Urinary bladder (tissue), 4 donors: ENCODE measurements at places on chromosomes 4 and X.

DNA sequence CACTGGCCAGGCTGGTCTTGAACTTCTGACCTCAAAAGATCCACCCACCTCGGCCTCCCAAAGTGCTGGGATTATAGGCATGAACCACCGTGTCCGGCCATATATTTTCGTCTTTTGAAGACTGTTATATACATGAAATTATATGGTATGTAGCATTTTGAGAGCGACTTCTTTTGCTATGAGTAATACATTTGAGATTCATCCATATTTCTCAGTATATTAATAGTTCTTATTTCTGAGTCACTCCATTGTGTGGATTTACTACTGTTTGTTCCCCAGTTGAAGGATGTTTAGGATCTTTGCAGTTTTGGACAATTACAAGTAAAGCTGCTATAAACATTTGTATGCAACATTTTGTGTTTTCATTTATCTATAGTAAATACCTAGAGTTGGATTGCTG lies 34.9 kb downstream of the GNL3L start:
- DNase-seq = no peak

DNA sequence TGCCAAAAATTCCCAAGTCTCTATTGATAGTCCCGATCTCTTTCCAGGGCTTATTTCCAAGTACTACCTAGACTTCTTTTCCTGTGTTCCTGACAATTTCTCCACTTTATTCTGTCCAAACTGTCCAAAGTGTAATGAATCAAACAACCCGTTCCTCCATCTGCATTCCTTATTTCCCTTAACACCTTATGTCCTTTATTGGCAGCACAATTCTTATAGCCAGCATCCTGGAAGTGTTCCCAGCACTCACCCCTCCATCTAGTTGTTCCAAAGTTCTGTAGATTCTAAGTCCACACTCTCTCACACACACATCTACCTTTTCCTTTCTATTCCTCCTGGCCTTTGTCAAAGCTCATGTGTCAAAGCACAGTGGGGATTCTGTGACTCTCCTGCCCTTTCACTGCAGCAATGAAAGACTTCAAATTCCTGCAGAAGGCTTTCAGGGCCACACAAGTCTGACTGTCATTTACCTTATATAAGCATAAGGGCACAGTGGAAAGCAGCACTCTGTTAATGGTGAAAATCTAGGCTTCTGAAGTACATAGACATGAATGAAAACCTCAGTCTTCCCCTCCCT lies 22.1 kb downstream of the LIMCH1 start:
- DNase-seq = no peak

- no peak for DNase-seq
Observed at GRCh38 chr4:6999172-7000086, 43.7 kb upstream of the TADA2B start.

GRCh38 chrX:133776072-133776471 lies 209.3 kb downstream of the GPC3 start:
- DNase-seq = no peak

DNA sequence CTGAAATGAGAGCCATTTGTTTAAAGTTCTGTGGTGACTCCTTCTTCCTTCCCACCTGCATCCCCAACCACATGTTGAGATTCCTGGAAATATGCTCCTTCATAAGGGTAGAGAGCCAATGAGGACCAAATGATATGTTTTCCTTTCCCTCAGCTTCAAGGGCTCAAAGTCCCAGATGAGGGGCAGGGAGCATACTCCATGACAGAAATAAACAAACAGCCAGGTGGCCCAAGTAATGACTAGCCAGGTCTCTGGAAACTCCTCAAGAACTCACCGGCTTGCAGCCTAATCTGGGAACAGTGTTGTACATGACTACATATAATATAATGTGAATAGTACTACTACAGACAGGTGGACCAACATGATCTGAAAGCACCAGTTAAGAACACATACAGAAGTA lies 392.3 kb downstream of the PACRGL start:
- DNase-seq = no peak

- DNase-seq = no peak
Observed at GRCh38 chr4:151744614-151745013, 16.2 kb downstream of the GATB start.

- DNase-seq = no peak
Observed at GRCh38 chr4:2805712-2806389, 13.0 kb downstream of the SH3BP2 start.

GRCh38 chr4:109826719-109827118 lies 1.1 kb upstream of the RRH start:
- no peak for DNase-seq

DNA sequence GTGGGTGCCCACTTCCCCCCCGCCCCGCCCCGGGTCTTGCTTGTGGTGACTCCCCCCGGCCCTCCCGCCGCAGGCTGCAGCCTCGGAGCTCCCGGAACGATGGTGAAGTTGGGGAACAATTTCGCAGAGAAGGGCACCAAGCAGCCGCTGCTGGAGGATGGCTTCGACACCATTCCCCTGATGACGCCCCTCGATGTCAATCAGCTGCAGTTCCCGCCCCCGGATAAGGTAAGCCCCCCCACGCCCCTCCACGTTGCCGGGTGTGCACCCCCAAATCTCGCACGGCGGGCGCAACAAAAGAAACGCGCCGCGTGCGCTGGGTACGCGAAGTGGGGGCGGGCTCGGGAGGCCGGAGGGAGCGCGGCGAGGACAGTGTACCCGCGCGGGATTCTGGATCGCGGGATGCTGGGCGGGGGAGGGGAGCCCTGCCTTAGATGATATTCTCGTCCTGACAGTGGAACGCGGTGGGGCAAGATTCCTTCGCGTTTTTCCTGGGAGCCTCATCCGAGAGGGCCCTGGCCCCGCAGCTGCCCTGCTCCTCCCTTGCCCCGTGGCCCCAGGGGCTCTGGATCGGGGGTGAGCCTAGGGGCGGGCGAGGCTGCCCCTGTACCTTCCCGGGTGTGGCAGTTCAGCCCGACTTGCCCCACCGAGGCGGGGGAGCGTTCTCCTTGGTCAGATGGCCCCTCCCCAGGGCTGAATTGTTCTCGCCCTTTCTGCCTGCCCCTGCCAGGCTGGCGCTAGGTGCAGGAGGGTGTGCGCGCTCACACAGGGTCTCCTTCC lies 819 bp downstream of the NSG1 start:
- no peak for DNase-seq

DNA sequence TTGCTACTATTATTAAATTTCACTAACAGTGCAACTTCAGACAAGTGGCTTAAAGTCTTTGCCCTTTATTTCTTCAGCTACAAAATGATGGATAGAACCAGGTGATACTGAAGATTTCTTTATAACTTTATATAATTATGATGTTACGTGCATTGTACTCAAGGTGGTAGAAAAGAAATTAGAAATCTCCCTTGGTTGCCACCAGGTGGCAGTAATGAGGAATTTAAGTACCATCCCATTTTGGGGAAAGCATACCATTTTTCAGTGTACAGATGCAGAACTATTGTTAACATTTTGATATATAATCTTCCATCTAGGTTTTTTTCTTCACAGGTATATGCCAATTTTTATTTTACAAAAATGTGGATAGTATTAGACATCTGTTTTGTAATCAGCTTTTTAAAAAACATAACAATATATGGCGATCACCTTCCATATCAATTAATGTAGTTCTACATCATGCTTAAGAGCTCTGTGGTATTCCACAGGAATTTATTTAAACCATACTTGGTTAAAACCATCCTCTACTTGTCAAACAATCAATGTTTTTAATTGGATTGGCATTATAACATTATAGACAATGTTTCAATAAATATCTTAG lies 37.7 kb upstream of the RAB33B start:
- no peak for DNase-seq

DNA sequence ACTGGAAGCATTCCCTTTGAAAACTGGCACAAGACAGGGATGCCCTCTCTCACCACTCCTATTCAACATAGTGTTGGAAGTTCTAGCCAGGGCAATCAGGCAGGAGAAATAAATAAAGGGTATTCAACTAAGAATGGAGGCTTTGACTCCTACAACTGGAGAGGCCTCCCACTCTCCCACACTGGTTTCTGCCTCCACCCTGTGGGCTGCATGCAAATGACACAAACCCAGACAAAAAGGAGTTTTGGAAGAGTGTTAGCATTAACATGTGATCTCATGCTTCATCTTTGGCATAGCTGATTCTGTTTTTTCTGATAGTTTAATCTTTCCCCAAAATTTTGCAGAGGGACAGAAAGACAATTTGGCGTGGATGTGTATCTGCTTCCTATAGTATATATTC lies 80.8 kb upstream of the IQCM start:
- DNase-seq = no peak

- DNase-seq = no peak
Observed at GRCh38 chrX:129650821-129651510, 3.8 kb downstream of the APLN start.

DNA sequence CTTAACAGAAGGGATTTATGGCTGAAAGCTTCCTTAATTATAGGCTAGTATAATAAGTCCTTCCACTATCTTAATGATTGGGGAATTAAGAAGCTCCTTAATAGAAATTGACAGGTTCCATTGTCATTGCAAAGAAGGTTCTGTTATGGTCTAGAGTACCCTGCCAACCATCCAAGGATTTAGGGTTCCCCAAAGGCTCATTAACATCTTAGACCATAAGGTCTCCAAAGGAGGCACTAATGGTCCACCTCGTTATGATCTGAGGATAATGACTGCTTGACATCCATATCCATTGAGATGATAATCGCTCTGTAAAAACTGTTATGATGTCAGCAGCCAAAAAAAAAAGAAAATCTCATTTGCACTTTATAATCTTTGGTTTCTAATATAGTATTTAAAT lies 441.6 kb downstream of the GBA3 start:
- no peak for DNase-seq

DNA sequence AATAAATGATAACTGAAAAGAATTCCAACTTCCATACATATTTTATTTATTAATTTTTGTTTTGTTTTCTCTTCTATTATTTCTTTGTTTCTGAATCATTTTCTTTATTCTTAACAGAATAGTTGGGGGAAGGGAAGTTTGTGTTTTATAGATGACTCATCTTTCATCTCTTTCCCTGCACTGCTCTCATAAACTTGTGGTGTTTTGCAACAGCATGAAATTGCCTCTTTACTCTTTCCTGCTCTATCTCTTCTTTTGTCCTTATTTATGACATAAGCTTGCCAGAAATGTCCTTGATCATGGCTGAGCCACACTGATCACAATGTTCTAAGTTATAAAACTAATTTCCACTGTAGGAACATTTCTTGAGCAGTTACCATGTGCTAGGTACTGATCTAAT lies 22.3 kb downstream of the QRFPR start:
- DNase-seq = no peak

DNA sequence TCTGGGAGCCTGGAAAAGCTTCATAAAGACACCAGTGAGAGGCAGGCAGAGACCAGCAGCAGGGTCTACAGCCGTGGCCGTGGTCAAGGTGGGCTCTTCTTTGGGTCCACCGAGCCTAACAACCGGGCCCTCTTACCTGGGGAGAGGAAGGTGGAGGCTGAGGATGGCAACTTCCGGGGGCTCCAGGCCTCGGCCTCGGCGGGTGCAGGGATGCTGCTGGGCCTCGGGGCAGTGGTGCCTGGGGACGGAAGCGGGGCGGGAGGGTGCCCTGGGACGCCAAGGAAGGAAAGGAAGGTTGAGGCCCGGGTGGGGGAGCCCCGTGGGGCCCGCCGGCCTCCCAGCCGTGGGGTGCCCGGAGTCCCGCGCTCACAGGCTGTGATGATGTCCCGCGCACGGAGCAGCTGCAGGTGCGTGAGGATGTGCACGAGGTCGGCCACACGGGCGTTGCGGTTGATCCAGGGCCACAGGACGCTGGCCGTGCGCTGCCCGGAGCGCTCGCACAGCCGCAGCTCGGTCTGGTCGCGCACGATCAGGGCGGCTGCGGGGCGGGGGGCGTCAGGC lies 561 bp downstream of the IRAK1 start:
- no peak for DNase-seq

GRCh38 chr4:110638089-110638746 lies 15.3 kb upstream of the PITX2 start:
- no peak for DNase-seq

- no peak for DNase-seq
Observed at GRCh38 chrX:74420196-74421035, 877 bp upstream of the SLC16A2 start.
